CD8-positive, alpha-beta memory T cell (primary cell): ENCODE measurements at places on chromosomes 1 and 21. TPM values are rescaled to one million over a fixed set of nuclear protein-coding genes. Genes with fewer than 3 reads are reported as not detected.
A peak's percentile ranks its signal among the peaks of the same experiment; 100 is the strongest.

DNA sequence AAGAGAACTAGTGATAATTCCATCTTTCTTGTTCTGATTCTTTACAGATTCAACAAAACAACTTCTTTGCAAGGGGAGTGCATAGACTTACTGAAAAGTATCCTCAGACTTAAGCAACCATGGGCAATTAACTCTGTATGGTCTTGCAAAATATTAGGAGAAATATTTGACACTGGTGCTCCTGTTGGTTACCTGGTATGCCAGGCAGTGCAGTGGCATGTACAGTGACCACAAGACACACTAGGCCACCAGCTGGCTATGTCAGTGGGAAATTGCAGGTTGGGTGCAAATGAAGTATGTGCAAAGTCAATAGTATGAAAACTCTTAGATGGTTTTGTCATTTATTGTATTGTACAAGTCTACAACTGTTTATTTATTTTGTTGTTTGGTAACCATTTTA lies 34.5 kb downstream of the EPS15 start:
- no peak for DNase-seq

- no peak for DNase-seq
These were observed 137.5 kb downstream of the TGFB2 start for GRCh38 chr1:218482683-218483082.

DNA sequence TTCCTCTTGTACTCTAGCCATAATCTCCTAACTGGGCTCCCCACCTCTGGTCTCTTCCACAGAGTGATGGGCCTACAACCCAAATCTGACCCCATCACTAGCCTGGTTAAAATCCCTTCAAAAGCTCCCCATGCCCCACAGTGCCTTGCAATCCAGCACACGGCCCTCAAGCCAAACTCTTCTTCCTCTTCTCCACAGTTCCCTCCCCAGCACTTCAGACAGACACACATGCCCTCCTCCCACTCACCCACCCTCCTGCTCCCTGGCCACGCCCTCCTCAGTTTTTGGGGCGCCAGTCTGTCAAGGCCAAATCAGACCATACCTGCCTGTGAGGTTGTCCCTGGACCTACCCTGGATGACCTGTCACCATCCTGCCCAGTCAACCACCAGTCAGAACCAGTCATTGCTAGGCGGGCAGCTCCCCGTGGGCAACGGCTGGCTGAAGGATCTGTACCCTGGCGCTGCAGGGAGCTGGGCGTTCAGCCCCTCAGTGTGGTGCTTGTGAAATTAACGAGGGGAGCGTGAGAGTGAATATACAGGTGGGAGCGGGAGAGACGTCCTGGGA lies 753 bp downstream of the C1orf210 start:
- DNase-seq, result peak; percentile 26

GRCh38 chr1:9649769-9650168 lies 1.8 kb upstream of the PIK3CD start:
- no peak for DNase-seq

- DNase-seq, result peak; percentile 69
These were observed 18.0 kb upstream of the PTP4A2 start for GRCh38 chr1:31955917-31956736.

GRCh38 chr1:227621211-227621610 lies 57.9 kb downstream of the ZNF678 start:
- DNase-seq, result no peak

DNA sequence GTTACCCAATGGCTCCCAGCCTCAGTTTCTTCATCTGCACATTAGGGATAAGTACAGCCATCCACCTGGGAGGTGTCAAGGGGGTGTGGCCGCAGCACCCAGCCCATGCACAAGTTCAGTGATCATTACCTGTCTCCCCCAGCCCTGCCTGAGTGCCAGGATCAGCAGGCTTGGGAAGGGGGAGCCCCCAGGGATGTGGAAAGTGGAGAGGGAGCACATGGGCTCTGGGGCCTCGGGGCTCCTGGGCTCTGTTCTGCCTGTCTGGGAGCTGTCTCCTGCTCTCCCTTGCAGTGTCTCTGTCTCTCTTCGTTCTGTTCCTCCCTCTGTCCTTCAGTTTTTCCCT lies 10.8 kb upstream of the PADI1 start:
- no peak for DNase-seq

GRCh38 chr21:37811711-37812110 lies 104.5 kb downstream of the KCNJ6 start:
- no peak for DNase-seq

DNA sequence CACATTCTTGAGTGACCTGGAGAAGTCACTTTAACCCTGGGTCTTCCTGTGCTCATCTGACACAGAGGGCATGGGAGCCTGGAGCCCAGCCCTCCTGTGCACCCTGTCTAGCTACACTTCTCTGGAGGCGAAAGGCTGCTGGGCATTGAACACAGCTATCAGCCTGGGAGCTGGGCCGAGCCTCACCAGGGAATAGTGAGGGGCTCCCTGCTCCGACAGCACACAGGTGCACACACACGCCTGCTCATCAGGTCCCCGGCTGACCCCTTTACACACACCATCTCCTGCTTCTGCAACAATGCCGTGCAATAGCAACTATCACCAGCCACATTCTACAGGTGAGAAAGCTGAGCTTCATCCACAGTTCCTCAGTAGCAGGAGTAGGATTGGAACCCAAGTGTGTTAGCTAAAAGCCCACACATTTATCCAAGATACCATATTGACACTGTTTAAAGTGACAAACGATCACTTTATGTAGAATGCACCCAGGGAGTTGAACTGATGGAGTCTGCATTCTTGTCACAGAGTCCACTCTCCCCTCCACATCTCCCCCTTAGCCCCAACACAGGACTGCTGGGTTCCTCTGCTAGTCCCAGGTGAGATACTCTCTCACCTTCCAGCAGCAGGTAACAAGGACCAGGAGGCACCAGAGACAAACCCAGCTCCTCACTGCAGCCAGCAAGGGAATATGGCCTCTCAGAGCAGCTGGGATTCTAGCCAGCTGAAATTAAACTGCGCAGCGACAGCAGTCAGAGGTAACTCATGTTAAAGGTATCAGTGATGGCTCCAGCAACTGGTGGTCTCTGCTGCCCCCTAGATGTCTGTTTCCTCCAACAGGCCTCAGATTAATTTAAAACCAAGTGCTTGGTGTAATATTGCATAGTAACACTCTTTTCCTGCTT lies 18.3 kb upstream of the CAPN8 start:
- peak; percentile 15 for DNase-seq

DNA sequence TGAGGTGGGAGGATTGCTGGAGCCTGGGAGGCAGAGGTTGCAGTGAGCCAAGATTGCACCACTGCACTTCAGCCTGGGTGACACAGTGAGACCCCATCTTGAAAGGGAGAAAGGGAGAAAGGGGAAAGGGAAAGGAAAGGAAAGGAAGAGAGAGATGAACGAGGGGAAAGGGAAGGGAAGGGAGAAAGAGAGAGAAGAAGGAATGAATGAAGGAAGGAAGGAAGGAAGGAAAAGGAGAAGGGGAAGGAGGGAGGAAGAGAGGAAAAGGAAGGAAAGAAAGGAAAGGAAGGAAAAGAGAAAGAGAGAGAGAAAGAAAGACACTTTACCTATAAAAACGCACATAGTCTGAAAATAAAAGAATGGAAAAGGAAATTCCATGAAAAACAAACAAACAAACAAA lies 18.0 kb downstream of the ZNF695 start:
- no peak for DNase-seq

GRCh38 chr1:227489572-227489971 lies 73.8 kb upstream of the ZNF678 start:
- DNase-seq, result no peak

DNA sequence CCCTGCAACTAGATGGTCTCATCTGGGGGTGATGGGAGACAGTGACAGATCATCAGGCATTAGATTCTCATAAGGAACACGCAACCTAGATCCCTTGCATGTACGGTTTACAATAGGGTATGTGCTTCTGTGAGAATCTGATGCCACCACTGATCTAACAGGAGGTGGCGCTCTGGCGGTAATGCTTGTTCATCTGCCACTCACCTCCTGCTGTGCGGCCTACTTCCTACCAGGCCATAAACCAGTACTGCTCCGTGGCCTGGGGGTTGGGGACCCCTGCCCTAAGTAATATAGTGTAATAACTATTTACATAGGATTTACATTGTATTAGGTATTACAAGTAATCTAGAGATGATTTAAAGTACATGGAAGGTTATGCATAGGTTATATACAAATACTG lies 134.9 kb downstream of the CLEC20A start:
- DNase-seq, result no peak

- no peak for DNase-seq
These were observed 49.9 kb downstream of the XCL1 start for GRCh38 chr1:168626326-168626725.

DNA sequence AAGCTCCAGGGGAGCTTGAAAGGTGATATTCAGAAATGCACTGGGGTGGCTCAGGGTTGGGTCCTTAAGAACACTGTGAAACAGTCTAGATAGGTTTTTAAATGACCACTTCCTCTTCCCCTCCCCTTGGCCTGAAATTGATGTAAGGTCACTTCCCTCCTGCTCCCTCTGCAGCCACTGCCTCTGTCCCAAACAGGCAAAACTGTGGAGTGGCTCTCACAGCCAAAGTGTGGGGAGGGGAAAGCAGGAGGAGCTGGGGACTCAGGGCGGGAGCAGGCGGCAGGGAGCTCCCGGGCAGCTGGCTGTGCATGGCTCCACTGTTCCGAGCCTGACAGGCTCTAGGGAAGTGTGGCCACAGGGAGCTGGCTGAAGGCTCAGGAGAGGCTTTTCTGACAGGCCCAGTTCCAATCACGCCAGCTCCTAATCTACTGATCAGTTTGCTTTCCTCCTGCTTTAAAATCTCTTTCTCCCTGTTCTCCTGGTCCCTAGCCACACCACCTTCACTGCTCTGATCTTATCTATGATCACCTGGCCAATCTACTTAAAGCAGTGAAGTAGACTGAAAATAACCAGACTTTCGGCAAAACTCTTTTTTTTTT lies 5.1 kb upstream of the CSRP1 start:
- no peak for DNase-seq

- no peak for DNase-seq
These were observed 10.0 kb downstream of the ADAMTS1 start for GRCh38 chr21:26835027-26835713.

DNA sequence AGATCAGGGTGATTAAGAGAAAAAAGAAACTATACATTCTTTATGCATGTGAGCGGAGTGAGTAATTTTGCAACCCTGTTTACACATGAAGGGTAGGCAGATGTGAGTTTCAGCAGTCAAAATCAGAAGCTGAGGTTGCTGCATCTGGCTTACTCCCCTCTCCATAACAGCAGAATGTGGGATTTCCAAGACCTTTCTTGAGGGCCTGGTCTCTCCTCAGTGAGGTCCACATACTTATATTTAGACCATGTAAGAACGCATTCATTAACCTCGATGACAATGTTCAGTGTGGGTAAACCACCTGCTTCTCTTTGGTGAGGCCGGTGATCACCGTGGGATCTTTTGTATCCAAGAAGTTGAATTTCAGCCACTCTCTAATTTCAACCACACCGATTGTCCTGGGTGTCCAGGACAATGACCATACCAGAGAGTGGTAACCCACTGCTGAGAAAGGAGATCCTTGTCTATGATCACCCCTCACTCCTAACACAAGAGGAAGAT lies 18.7 kb upstream of the RAP1A start:
- DNase-seq, result no peak

- no peak for DNase-seq
These were observed 45.8 kb upstream of the HMGB4 start for GRCh38 chr1:33818071-33818470.

DNA sequence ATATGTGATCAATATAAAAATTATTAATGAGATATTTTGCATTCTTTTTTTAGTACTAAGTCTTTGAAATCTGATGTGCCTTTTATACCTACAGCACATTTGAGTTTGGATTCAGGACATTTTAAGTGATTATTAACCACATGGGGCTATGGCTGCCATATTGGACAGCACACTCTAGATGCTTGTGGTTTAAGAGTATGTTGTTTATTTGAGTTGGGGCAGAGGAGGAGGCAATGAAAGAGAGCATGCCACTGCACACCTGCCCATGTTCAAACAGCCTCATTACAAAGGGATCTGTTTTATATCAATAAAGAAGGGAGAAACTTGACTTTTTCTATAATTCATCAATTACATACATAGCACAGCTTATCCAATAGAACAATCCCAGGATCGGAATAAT lies 99.4 kb upstream of the EDEM3 start:
- DNase-seq, result no peak

DNA sequence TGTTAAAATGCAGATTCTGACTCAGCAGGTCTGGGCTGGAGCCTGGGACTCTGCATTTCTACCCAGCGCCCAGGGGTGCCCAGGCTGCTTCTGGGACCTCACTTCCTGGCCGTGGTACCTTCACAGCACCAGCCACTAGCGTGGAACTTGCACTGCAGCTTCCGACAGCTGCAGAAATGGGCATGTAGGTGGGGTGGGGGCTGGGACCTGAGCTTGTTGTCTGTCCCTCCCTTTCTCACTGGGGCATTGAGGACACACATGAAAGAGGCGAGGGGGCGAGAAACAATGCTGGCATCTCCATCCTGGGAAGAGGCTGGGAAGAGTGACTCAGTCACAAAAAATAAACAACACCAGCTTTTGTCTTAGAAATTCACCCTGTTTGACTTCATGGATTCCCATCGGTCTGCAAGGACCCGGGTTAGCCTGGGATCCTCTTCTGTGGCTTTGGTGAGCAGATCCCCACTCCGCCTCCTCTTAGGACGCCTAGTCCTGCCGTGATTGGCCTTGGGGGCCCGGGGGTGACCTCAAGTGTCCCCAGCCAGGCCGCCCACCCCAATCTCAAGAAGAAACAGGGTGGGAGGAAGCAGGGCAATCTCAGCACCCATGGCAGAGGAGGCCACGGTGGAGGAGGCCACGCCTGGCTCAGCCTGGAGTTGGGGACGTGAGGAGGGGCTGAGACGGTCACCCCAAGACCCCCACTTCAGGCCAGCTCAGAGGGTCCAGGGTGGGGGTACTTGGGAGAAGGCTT lies 29.9 kb upstream of the POFUT2 start:
- no peak for DNase-seq

- DNase-seq, result no peak
These were observed 43.3 kb downstream of the COQ8A start for GRCh38 chr1:226983247-226983991.

DNA sequence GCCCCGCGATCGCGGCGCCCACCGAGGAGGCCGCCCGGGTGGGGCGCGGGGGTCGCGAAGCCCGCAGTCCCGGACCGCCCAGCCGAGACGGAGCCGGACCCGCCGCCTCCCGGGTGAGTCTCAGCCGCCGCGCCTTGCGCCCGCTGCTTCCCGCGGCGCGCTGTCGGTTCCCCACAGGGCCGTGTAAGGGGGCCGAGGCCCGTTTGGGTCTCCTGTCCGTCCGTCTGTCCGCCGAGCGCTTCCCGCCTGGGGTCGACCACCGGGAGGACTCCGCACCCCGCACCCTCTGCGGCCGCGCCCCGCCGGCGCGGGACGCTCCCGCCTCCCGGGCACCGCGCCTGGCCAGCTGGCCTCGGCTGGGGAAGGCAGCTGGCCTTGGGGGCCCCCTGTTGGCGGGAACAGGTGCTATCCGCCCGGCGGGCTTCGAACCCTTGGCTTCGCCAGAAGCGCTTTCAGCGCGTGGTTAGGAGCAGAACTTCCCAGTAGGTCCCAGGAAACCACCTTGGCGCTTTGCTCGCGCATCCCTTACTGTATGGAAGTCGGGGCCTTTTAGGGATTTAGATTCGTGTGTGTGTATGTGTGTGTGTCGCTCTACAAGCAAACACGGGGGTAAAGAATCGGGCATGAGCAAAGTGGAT lies 414 bp downstream of the TMEM51 start:
- no peak for DNase-seq

ALPL gene
- not detected for total RNA-seq

SLC35F3 gene
- 6.9 TPM for total RNA-seq

HES5 gene
- total RNA-seq, result not detected

GUCA2B gene
- total RNA-seq, result not detected

CFHR3 gene
- total RNA-seq, result not detected

DFFB gene
- total RNA-seq, result 14.6 TPM

S100A8 gene
- total RNA-seq, result not detected
